Fibroblast of skin of left biceps (primary cell): ENCODE measurements at places on chromosomes 16 and 17.

GRCh38 chr17:4573669-4574068 lies 10.7 kb upstream of the SMTNL2 start:
- no peak for DNase-seq

DNA sequence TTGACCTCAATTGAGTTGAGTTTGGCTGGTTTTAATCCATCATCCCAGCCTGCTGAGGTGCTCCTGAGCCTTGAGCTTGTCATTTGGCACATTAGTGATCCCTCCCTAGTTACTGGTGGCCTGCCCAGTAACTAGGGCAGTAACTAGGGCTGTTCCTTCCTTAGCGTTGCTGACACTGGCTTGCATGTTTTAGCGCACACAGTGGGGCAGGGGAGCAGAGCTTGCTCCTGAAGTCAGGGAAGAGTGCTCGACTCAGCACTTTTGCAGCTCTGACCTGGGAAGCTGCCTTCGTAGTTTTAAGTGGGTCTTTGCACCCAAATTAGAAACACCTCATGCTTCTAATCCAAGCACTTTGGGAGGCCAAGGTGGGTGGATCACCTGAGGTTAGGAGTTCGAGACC lies 15.7 kb downstream of the CCDC42 start:
- DNase-seq = no peak

DNA sequence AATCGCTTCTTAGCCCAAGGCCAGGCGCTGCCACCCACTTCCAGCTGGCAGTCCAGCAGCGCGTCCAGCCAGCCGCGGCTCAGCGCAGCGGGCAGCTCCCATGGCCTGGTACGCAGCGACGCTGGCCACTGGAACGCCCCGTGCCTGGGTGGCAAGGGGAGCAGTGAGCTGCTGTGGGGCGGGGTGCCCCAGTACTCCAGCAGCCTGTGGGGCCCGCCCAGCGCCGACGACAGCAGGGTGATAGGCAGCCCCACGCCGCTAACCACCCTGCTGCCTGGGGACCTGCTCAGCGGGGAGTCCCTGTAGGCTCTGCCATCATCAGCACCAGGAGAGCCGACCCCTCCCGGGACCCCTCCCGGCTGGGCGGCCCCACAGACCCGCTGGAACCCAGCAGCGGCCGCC lies 24.0 kb downstream of the TMC6 start:
- no peak for DNase-seq

GRCh38 chr16:87836844-87837581 lies 32.3 kb downstream of the SLC7A5 start:
- no peak for DNase-seq

GRCh38 chr16:69277413-69277812 lies 33.7 kb upstream of the VPS4A start:
- peak; percentile 73 for DNase-seq

DNA sequence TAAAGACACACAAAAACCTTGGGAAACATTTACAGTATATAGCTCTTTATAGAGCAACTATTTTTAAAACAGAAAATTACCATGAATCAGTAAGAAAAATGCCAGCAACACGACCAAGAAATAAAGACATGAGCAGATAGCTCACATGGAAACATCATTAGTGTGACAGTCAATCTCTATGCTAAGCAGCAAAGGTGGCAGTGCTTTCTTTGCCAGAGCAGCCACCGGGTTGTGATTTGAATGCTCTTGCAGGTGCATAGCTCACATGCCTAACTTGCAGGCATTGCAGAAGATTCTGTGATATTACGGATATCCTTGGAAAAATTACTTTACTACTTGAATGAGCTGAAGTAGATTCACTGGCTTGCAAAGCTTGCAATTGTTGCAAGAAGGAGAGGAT lies 652.9 kb upstream of the C16orf82 start:
- DNase-seq = no peak

DNA sequence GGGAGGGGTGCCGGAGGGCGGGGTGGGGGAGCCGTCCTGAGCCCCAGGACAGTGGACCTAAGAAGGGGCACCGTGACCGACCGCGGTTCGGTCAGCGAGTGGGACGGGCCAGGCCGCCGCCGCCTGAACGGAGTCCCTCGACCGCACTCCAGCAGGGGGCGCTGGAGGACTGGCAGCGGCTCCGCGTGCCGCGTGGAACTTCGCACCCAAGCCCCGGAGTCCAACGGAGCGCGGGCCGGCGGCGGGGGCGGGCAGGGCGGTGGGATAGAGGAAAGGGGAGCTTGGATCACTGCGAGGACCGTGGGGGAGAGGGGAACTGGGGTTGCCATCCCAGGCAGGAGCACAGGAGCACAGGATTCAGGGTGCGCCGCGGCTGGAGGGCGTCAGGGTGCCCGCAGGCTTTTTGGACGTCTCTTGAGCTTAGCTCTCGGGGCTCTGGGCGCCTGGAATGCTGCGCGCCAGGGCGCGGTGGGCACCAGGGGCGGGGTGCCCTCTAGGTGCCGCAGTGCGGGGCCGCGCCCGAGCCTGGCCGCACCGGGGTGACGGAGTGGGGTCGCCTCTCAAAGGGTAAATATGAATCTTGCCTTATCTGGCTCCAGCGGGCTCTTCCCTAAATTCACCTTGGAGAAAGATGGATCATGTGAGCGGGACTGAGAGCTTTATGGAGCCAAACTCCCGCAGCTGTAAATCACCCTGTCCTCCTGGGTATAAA lies 379 bp upstream of the OTOP2 start:
- DNase-seq = no peak

DNA sequence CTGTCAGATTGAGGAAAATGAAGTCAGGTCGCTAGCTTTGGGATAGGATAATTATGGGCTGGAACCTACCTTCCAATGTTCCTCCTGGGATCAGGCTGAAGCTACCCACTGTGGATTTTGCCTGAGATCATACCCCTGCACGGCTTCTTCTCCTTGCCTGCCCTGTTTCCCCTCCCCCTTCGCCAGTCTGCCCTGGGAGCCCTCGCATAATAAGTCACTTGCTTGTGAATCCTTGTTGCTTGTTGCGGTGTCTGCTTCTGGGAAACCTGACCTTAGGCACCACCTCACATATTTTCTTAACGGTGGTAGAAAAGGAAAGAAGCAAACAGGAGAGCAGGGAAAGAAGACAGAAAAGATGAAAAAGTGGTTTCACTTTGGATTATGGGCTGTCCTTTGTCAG lies 13.3 kb upstream of the PMP22 start:
- DNase-seq = no peak

- no peak for DNase-seq
These were observed 19.2 kb downstream of the HNF1B start for GRCh38 chr17:37725601-37726146.

DNA sequence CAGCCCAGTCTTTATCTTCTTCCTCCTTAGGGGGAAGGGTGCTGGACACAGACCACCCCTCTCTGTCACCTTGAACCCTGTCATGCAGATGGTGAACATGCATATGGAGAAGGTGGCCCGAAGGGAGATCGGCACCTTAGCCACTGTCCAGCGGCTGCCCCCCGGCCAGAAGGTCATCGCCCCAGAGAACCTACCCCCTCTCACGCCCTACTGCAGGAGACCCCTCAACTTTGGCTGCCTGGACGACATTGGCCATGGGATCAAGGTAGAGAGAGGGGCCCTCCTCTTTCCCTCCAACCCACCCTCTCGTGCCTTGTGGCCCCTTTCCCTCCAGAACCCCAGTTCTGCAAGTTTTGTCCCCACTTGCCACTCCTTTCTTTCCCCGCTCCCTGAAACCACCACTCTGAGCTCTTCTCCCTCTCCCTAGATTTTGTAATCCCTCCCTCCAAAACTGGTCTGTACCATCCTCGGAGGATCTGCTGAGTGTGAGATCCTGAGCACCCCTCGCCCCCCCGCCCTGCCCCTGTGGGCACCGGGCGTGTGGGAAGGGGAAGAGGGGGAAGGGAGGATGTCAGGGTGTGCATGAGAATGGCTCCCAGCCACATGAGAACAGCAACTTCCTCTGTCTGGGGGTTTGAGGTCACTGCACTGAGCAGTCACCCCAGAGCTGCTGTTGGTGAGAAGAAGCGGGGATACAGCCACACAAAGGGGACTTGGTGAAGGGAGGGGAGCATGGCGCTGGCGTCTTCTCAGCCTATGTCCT lies 7.3 kb downstream of the ABI3 start:
- DNase-seq = no peak

GRCh38 chr17:44887971-44888954 lies 11.0 kb downstream of the EFTUD2 start:
- no peak for DNase-seq

DNA sequence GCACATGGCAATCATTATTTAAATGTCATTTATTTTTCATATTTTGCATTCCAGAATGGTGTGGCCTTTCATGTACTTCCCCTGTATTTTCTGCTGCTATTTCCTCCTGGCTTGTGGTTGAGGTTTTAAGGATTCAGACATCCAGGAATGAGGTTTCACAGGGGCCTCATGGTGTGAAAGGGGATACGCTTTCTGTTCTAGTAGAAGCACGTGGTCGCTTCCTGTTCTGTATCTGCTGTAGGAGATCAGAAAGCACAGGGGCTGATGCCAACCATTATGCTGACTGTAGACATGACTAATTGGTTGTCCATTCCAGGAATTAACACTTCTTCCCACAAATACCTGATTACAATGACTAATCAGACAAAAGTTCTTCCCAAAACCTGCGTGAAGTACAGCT lies 405.9 kb downstream of the SHISA9 start:
- DNase-seq = peak; percentile 91

DNA sequence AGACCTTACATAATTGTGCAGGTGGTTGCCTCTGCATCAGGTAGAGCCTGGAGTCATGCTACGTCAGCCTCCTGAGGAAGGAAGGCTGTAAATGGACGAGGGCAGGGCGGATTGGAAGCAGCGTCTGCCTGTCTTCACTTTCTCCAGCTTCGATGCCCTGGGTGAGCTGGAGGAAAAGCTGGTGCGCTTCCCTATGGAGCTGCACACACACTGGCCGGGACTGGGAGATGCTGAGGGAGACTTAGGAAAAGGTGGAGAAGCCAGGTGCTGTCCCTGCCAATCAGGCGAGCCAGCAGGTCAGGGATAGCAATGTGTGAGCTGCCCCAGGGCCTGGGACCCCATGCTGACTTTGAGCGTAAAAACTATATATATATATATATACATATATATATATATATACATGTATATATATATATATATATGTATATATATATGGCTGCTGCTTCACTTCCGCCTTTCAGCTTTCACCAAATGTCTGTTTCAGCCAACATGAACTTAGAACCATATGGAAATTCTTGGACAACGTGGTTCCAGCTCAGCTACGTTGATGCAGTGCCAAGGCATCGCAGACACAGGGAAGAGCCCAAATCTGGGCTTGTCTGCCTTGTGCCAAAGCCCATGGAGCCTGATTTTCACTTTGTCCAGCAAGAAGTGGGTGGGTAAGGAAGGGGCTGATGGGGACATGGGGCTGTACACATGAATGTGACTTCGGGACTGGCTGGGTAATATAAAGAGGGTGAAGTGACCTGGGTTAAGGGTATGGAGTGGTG lies 71.5 kb upstream of the NKD1 start:
- no peak for DNase-seq

DNA sequence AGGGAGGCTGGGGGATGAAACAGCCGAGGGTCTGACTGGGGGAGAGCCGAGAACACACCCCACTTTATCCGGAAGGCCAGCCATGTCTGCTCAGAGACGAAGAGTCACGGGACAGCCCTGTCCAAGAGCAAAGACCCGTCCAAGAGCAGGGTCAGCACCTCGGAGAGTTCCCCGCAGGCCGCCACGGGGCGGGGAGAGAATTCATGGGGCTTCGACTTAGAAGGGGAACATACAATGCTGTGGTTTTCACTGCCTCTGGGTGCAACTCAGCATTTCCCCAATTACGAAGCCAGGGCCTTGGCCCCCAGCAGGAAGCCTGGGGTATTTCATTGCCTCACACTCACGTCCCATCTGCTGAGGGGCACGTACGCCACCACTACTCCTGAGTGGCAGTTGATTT lies 59.3 kb downstream of the JPH3 start:
- no peak for DNase-seq

- DNase-seq = peak; percentile 72
These were observed 35.0 kb downstream of the DHRS7B start for GRCh38 chr17:21161498-21162393.

- DNase-seq = no peak
These were observed 97.5 kb downstream of the CYLD start for GRCh38 chr16:50839356-50839755.

GRCh38 chr16:58507195-58507962 lies 7.4 kb downstream of the NDRG4 start:
- DNase-seq = no peak

- DNase-seq = no peak
These were observed 10.5 kb downstream of the SREBF1 start for GRCh38 chr17:17826342-17826713.

DNA sequence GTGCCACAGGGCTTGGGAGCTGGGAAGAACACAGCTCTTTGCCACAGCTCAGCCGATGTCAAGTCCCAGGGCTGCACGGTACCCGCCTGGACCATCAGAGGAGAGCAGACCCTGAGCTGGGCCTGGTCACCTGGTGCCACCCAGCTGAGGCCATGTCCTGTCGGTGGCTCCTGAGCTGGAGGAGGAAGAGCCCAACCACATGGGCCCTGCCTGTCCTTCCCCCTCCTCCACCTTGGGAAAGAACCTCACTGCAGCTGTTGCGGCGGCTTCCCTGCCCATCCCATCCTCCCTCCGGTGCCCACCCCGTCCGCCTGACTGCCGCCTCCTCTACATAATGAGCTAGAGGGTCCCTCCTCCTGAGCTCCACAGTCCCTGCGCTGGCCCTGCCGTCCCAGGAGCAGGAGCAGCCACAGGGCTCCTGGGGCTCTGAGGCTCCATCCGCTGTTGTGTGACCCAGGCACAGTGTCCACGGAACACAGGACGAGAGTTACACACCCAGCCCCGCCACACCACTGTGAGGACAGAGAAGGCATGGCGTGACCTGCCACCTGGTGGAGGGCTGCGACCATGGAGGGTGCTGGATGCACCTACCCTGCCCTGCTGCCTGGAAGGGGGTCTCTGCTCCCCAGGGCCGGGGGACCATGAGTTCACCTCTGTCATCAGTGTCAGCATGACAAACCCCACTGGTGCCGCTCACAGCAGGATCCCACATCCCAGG lies 21.4 kb upstream of the CHMP6 start:
- DNase-seq = no peak

GRCh38 chr17:10060526-10060925 lies 137.9 kb downstream of the GAS7 start:
- DNase-seq = no peak

DNA sequence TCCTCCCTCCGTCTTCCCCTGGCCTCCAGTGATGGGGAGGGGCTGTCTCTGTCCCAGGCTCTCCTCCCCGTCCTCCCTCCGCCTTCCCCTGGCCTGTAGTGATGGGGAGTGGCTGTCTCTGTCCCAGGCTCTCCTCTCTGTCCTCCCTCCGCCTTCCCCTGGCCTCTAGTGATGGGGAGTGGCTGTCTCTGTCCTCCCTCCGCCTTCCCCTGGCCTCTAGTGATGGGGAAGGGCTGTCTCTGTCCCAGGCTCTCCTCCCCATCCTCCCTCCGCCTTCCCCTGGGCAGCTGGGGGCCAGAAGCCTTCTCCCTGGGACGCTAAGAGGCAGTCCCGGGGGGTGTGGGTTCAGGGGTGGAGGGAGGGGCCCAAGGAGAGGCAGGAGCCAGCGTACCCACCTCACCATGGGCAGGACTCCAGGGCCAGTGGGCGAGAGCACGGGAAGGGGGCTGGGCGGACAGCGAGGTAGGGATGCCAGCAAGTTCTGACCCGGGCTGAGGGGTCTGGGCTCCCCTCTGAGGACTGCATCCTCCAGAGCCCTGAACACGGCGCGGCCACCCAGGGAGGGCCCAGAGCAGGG lies 14.8 kb downstream of the UTS2R start:
- DNase-seq = no peak

GRCh38 chr17:52636443-52636842 lies 477.9 kb upstream of the CA10 start:
- DNase-seq = no peak
